ENCODE measurements at places on chromosomes 1 and 21.
A peak's percentile ranks its signal among the peaks of the same experiment; 100 is the strongest.

- DNase-seq = no peak
These were observed 66.6 kb upstream of the TIAM1 start for GRCh38 chr21:31410499-31411131.

- DNase-seq = no peak
These were observed 60.3 kb upstream of the SLC45A1 start for GRCh38 chr1:8257621-8258020.

GRCh38 chr1:1080122-1080757, 6.1 kb upstream of the RNF223 start:
- no peak for DNase-seq

GRCh38 chr1:227942021-227942715, 5.6 kb downstream of the WNT9A start:
- no peak for DNase-seq

DNA sequence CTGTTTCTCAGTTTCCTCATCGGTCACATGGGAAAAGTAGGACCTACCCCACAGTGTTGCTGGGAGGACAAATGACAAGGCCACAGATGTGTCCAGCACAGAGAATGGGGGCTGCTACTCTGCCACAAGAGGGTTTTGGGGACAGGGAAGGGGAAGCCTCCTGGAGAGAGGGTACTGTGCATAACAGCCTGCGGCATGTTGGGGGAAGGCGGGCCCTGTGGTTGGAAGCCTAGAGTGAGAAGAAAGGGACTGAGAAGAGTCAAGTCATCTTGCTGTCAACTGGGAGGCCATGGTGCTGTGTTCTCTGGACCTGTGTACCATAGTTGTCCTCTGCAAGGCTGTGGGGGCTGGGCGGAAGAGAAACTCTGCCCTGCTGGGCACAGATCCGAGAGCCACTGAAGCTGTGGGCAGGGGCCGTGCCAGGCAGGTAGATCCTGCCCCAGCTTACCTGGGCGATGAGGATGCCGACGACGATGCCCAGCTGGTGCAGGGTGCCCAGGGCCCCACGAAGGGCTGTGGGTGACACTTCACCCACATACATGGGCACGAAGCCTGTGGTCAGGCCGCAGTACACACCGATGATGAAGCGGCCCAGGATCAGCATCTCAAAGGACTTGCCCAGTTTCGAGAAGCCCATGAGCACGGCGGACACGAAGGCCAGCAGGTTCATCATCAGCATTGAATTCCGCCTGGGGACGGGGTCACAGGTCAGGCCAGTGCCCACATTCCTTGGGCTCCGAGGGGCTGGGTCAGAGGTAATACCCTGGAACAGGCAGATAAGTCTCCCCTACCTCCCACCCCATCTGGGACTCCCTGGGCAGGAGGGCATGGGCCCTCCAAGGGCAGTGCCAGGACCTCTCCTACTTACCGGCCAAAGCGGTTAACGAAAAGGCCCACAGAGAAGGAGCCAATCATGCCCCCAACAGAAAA, 28.2 kb downstream of the SLC2A1 start:
- DNase-seq = no peak

DNA sequence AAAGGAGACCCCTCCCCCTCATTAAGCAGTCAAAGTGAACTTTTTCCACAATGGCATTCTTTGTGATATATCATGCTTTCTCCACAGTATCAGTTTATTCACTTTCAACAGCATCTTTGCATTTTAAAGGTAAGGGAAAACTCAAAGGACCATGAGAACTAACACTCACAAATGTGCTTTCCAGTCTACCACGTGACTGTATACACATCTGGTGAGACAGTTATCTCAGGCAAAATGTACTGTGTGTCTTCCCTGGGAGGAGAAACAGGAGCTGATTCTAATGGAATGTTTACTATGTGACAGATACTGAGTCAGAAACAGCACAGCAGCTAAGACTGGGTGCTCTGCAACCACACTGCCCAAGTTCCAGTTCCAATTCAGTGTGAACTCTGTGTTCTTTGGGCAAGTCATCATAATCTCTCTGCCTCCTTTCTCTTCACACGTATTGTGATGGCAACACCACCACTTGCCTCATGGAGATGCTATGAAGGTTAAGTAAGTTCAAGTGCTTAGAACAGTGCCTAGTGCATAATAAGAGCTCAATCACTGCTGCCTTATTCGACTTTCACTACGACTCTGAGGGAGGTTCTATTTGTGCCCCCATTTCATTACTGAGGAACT, 79.0 kb downstream of the SLC45A1 start:
- no peak for DNase-seq

- DNase-seq = no peak
These were observed 98.9 kb downstream of the RGS2 start for GRCh38 chr1:192907545-192908243.

- DNase-seq = peak; percentile 88
These were observed 3.7 kb downstream of the CD52 start for GRCh38 chr1:26321315-26322041.

DNA sequence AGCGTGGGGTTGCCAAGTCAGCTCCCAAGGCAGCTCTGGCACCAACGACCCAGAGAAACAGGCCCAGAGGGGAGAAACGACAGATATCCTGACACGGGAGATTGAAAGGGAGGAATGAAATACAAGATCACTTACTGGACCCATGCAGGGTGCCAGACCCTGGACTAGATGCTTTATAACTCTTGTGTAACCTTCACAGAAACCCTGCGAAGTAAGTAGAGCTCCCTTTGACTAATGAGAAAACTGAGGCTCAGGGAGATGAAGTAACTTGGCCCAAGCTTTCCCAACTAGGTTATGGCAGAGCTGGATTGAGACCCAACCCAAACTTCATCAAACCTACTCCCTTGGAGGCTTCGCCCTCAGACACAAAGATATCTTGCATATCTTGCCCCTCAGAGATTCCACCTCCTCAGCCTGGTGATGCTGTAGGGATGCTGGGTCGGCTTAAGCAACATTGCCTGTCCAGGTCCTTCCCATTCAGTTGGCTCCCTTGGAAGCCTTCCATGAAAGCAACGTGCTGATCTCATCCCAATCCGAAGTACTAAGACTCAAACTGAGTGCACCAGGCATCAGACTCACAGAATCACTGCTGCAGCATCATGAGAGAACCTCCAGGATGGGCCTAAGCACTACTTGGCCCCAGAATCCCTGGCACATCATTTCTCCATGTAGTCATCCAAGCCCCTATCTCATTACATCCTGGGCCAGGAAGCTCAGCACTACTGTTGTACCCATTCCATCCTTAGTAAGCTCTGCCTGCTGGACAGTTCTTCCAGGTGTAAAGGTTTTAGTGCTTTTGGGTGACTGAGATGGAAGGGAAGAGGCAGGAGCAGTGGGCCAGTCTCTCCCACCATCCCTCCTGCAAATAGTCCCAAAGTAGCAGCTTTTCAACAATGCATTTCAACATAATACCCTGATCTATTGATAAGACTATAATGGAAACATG, 1.1 kb upstream of the IGSF9 start:
- DNase-seq = no peak
